ENCODE measurements at places on chromosomes 11 and 22.

DNA sequence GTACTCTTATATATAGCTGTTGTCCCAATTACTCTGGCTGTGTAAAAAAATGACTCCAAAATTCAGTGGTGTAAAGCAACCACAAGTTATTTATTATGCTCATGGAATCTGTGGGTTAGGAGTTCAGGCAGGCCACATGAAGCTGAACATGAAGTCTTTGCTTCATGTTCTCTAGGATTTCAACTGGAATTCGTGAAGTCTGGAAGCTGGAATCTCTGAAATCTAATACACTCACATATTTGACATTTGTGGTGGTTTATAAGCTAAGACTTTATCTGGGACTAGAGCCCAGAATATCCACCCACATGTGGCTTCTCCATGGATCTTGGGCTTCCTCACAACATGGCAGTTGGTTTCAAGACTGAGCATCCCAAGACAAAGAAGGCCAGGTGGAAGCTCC, 430.6 kb downstream of the MIAT start:
- DNase-seq = no peak

DNA sequence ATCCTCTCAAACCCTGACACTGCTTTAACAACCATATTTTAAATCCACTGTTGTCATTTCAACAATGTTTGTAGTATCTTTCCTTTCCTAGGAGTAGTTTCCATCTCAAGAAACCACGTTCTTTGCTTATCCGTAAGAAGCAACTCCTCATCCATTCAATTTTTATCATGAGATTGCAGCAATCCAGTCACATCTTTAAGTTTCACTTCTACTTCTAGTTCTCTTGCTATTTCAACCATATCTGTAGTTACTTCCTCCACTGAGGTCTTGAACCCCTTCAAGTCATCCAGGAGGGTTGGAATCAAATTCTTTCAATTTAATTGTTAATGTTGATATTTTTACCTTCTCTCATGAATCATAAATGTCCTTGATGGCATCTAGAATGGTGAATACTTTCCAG, 22.4 kb downstream of the CCDC82 start:
- DNase-seq = no peak

DNA sequence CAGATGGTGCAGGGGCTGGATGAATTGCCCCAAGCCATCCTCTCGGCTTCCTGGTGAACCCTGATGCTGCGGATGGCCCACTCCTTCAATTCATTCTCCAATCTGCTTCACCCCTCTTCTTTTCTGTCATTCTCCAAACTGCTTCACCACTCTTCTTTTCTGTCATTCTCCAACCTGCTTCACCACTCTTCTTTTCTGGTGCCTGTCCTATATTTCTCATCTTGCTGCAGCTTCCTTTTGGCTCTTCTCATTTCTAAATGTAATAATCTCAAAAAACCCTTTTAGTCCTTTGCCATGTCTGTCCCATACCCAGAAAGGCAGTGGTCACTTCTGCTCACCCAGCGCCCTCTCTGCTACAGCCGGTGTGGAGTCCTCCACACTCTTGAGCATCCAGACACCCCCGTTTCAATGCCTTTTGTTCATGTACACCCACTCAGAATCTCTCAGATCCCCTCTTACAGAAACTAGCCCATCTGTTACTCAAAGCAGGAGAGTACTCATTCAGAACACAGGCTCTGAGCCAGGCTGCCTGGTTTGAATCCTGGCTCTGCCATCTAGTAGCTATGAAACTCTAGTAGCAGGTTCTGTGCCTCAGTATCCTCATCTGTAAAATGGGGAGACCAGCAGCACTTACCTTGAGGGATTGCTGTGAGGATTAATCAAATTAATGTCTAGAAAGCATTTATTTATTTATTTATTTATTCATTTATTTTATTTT, 14.9 kb downstream of the SERPIND1 start:
- DNase-seq = no peak

- DNase-seq = no peak
Observed at GRCh38 chr22:21047035-21047661, 1.4 kb downstream of the LRRC74B start.

- DNase-seq = no peak
Observed at GRCh38 chr11:5223146-5223545, 3.7 kb downstream of the HBB start.

GRCh38 chr11:13448876-13449275, 14.1 kb downstream of the BTBD10 start:
- no peak for DNase-seq

DNA sequence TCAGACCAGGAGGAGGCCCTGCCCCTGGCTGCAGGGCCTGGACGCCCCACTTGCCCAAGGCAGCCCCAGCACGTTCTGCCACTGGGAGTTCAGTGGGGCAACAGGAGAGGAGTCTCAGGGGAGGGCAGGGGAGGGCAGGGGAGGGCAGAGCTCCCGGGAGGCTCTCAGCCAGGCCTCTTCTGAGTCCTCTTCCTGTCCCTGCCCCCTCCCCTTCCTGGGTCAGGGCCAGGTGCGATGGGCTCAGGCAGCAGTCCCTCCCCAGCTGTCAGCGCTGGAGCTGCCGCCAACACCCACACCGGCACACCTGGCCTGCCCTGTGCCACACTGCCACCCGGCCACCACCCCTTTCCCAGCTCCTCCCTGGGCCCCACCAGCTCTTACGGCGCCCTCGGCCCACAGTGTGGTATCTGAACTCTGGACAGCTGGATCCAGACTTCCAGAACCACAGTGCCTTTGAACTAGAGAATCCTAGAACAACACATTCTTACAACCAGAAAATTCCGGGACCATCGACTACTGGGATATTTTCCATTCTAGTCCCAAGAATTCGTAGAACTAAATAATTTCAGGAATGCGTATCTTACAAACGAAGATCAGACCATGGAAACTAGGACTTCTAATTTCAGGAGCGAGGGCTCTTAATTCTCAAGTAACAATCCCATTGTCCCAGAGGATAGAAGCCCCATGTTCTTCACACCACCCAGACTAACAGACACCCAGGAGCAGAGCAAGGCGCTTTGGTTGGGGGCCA, 21.8 kb downstream of the RPL3 start:
- no peak for DNase-seq

Measured in WERI-Rb-1 (cell line).